ENCODE measurements at places on chromosomes 12 and 14.

GRCh38 chr12:23236066-23236780 lies 611.3 kb downstream of the ETNK1 start:
- no peak for DNase-seq

DNA sequence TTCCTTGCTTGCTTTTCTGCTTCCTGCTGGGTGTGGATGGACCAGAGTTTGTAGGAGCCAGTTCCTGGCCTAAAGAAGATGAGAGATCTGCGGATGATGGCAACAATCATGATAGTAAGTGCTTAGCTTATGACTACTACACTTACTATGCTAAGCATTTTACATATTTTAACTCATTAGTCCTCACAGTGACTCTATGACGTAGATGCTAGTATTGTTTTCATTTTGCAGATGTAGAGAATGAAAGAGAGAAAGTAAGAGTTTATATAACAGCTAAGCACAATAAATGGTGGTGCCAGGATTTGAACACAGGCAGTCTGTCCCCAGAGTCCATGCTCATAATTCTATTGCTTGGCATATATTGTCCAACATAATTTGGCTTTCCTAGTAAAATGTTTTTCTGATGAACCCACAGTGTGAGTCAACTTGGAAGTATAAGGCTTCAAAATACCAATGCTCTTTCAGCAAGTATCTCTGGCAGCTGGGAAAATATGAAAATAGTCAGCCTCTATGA lies 363.2 kb upstream of the DDHD1 start:
- DNase-seq, result no peak

DNA sequence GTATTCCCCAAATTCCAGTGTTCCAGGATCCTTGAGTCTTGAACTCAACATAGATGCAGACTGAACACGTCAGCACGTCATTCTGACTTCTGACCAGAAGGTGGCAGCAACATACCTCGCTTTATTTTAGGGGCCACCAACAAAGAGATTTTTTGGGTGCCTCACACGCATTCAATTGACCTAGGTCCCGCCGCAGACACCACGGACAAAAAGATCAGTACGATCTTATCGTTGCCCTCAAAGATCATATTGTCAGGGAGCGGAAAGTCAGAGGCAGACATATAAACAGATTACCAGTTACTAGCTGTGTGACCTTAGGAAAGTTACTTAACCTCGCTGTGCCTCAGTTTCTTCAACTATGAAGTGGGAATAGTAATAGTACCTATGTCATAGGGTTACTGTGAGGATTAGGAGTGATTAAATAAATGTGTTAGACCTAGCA lies 6.5 kb upstream of the PRPH start:
- no peak for DNase-seq

GRCh38 chr12:20368651-20369304 lies 441 bp downstream of the PDE3A start:
- peak; percentile 75 for DNase-seq

DNA sequence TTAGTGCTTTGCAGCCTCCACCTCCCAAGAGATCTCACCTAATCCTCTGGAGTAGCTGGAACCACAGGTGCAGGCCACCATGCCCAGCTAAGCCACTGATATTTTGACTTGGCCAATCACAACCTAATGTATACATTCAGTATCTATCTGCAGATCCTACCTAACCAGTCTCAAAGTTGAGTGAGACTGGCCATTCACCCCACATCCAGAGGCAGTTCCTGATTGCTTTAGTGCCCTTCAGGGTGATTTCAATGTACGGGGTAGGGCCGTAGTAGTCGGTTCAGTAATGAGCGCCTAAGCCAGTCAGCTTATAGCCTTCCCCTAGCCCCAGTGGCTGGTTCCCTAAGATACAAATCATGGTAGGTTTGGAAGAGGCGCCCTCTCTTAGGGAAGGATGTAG lies 27.4 kb upstream of the FBXO34 start:
- DNase-seq, result no peak

GRCh38 chr14:29810682-29811081 lies 117.0 kb downstream of the PRKD1 start:
- peak; percentile 38 for DNase-seq

GRCh38 chr14:59352961-59353360 lies 112.2 kb downstream of the GPR135 start:
- DNase-seq, result no peak

GRCh38 chr12:26937443-26937862 lies 328 bp downstream of the INTS13 start:
- no peak for DNase-seq

- peak; percentile 56 for DNase-seq
Observed at GRCh38 chr12:6295094-6295811, 15.2 kb upstream of the PLEKHG6 start.

DNA sequence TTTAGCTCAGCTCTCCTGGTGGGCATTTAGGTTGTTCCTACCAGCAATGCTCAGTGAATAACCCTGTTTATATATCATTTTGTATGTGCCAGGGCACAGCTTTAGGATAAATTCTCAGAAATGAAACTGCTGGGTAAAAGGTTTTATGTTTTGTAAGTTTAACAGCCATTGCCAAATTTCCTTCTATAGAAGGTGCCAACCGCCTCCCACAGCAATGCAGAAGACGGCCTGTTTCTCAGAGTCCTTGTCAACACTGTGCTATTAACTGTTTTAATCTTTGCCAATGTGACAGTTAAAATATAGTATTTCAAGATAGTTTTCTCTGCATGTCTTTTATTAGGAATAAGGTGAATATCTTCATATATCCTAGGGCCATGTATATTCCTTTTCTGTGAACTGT lies 65.0 kb downstream of the PPP1R13B start:
- DNase-seq, result no peak

DNA sequence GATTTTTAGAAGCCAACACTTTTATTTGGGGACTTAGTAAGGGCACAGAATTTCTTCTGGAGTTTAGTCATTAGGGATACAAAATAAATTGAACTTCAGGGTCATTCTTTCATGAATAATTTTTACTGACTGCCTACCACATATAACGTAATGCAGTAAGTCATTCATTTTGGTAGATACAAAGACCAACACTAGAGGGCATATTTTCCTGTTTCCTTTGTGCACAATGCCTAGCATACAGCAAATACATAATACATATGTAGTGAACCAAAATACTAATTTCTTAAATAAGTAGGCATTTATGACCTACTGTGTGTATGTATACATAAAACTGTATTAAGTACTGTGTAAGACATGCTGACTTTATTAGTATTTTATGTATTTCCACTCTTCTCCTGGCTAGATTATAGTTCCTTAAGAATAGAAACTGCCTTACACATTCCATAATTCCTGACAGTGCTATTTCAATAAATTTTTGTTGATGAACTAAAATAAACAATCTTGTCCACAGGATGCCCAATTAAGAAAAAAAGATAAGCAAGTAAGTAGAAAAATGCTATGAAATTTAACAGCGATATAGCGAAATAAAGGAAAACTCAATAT lies 47.9 kb downstream of the PPP1R12A start:
- DNase-seq, result no peak

Measured in left hindlimb (tissue), 1 donor.